ENCODE measurements at places on chromosomes 1 and 21.

GRCh38 chr1:185377831-185378230 lies 60.8 kb upstream of the IVNS1ABP start:
- no peak for DNase-seq

- DNase-seq: no peak
These were observed 1047.6 kb upstream of the ADGRL4 start for GRCh38 chr1:80054129-80054528.

DNA sequence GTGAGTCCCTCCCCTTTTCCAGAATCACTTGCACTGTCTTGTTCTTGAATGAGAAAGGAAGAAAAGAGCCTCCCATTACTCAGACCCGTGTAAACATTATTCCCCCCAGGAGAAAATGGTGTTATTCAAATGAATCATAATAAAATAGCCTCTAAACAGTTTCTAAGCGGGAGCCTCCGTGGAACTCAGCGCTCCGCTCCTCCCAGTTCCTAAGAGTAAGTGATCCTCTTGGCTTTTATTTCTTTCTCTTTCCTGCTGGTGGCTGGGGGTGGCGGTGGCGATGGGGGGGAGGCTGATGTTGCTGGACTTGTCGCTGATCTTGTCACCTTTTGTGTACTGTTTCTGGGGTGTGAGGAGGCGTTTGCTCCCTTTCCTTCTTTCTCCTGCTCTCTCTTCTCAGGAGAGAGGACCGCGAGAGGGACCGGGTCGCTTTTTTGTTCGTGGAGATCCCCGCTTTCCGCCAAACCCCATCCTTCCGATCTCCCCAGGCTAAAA lies 781 bp downstream of the PROX1 start:
- no peak for DNase-seq

- DNase-seq: no peak
These were observed 53.9 kb upstream of the ACTRT2 start for GRCh38 chr1:2967329-2967725.

DNA sequence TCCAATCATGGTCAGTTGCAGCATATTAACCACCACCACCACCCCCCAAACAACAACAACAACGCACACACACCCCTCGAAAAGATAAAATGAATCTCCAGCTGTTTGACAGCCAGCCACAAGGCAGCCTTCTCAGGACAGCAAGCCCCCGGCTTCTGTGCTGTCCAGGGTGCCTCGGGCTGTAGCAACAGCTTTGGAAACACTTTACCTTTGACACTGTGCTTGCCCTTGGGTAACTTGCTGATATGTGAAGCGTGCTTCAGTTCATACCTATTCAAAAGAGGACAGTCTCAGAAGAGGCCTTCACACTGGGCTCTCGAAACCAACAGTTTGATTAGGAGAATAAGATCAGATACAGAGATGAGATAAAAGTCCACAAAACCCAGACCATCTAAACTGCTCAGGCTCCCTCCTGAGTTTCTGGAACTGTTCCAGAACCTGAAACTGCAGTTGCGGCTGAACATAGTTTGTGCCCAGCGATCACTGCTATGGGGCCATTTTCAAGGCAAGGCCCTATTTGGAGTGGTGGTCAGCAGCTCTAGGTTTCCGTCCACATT lies 44.9 kb downstream of the PARP1 start:
- no peak for DNase-seq

- DNase-seq: no peak
These were observed 712 bp downstream of the RAB13 start for GRCh38 chr1:153985341-153985912.

DNA sequence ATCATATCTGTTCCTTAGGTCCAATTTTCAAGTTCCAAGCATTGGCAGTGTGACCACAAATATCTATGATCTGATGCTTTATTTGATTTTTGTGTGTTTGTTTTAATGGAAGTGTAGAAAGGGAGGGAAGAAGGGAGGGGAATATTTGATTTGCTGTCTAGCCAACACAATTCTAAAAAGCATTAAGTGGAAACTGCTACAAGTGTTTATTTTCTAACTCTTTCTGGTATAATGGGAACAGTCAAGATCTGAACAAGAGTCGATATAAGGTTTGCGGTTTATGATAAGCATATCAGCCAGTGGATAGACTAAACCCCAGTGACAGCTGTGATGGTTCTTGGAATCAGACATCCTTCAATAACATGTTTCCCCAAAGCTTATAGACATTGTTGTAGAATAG lies 267.8 kb upstream of the SNX7 start:
- DNase-seq: no peak

DNA sequence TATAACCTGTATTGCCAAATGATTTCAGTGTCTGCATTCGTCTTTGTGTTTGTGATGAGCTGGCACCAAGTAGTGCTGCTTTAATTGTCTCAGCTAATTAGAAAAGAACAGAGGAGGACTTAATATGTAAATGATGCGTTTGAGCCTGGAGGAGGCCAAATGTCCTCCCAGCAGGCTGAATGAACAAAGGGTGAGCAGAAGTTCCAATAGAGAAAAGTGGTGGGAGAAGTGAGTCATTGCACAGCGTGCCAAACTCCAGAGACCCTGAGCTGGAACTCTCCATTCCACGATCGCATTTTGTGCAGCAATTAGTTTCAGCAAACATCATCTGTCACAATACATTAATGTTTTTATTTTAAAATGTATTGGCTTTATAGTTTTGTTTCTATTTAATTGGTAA lies 17.9 kb downstream of the ETV3L start:
- DNase-seq: no peak

DNA sequence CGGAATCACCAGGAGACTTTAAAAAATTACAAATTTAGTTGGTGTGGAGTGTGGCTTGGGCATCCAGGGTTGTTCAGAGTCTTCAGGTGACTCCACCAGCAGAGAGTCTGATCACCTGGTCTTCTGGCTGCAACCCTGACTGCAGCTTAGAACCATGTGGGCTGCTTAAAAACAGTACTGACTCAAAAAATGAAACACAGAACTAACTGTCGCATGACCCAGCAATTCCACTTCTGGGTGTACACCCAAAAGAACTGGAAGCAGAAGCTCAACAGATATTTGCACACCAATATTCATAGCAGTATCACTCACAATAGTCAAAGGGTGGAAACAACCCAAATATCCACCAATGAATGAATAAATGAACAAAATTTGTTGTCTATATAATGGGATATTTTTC lies 17.3 kb downstream of the TLR5 start:
- no peak for DNase-seq

DNA sequence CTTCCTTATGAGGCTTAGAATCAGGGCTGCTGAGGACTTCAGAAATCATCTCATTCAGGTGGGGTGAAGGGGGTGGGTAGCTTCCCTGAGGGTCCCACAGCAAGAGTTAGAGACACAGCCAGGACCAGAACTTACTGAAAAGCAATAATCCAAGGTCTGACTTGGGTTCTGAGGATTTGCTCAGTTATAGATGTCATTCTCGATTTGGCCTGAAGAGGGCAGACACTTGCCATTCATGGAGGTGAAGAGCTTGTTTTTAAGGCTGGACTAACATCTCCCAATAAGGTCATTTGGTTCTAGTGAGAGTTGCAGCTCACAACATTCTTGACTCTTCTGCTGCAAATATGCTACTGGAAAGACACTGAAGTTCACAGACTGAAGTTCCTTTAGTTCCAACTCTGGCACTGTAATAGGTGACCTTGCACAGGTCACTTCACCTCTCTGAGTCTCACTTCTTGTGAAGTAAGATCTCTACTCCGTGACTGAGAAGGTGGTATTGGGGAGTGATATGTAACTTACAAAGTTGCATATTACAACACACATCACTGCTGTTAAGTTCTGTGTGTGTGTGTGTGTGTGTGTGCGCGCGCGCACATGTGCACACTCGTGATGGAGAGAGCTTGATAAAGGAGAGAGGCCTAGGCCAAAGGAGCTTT lies 69.8 kb upstream of the DIRAS3 start:
- peak; percentile 56 for DNase-seq

DNA sequence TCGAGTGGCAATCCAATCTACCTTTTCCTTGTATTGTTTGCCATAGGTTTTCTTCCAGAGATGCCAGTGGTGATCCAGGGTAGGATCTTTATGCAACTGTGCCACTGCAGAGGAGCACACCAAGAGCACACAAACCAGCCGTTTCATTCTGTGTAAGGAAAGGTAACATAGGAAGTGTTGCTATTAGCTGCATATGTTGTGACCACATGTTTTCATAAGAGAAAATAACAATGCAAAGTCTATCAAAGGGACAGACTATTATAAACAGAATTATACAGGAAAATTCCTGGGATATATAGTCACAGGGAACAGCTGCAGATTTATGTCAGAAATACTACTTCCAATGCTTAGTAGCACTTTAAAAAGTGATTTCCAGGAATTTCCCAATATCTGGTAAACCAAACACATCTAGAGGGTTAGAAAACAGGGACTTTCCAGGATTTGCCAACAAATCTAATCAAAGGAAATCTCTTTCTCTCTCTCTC lies 919 bp downstream of the CTSS start:
- DNase-seq: no peak

GRCh38 chr1:225654688-225655508 lies 2.0 kb upstream of the ENAH start:
- no peak for DNase-seq

GRCh38 chr1:238401144-238401543 lies 510.4 kb upstream of the ZP4 start:
- no peak for DNase-seq

- peak; percentile 88 for DNase-seq
These were observed 3.6 kb upstream of the ZBTB7B start for GRCh38 chr1:154998818-154999570.

GRCh38 chr1:11453742-11454491 lies 25.0 kb upstream of the DISP3 start:
- no peak for DNase-seq

GRCh38 chr1:37845786-37846185 lies 13.6 kb downstream of the MTF1 start:
- DNase-seq: no peak
